ENCODE measurements at places on chromosomes 7 and 10. TPM values are rescaled to one million over a fixed set of nuclear protein-coding genes. Genes with fewer than 3 reads are reported as not detected.

Gene ATOH7
- total RNA-seq = not detected

Gene CPED1
- total RNA-seq = 0.23 TPM

Gene FFAR4
- total RNA-seq = not detected

Gene SFTPA1
- not detected for total RNA-seq

Gene NOS3
- total RNA-seq = 1.8 TPM

Gene TMEM176B
- total RNA-seq = not detected

Gene ASAH2B
- 3.2 TPM for total RNA-seq

Gene MAGI2
- 0.23 TPM for total RNA-seq

Gene SUN3
- not detected for total RNA-seq

Gene PSD
- 0.31 TPM for total RNA-seq

Gene OGDHL
- total RNA-seq = 1.2 TPM

Gene SFRP4
- total RNA-seq = not detected

Gene SFRP5
- not detected for total RNA-seq

Gene IFIT1B
- total RNA-seq = not detected

Gene C10orf143
- total RNA-seq = not detected

Gene CDHR1
- total RNA-seq = 3.0 TPM

Gene CUBN
- total RNA-seq = under 0.01 TPM

Gene LFNG
- total RNA-seq = 30.1 TPM

Gene TMEM184A
- total RNA-seq = 0.39 TPM

Gene C10orf67
- 0.34 TPM for total RNA-seq

Gene SEMA3E
- 0.23 TPM for total RNA-seq

Gene SAP25
- total RNA-seq = not detected

Gene WDR86
- 0.08 TPM for total RNA-seq

Gene POLR2J2
- total RNA-seq = 2.3 TPM

Gene CPN1
- not detected for total RNA-seq

Gene SSBP1
- total RNA-seq = 197 TPM

Gene MLXIPL
- total RNA-seq = not detected

Gene ATG9B
- 0.08 TPM for total RNA-seq

Gene WNT8B
- total RNA-seq = not detected

Gene ATRNL1
- not detected for total RNA-seq

Gene CHRM2
- total RNA-seq = not detected

Gene PTF1A
- not detected for total RNA-seq

Gene TMEM140
- not detected for total RNA-seq

Gene PIP
- not detected for total RNA-seq

Gene OR6V1
- total RNA-seq = not detected
